Fibroblast of upper back skin (primary cell): ENCODE measurements at places on chromosomes 5 and 9.

- no peak for DNase-seq
These were observed 30.7 kb downstream of the DHX29 start for GRCh38 chr5:55276771-55277170.

DNA sequence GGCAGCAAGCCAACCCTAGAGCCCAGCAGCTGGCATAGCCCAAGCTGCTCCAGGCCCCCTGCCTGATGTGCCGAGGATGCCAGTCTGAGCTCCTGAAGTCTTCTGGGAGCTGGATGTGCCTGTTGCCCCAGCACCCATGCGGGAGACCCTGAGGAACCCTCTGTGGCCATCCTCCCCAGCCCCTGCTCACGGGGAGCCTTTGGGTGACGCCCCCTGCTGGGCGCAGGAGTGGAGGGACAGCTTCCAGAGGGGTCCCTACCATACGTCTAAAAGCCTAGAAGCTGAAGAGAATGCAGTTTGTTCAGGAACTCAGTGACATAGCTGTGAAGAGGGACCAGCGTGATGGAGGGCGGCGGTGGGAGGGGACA lies 33.1 kb upstream of the MVB12B start:
- no peak for DNase-seq

DNA sequence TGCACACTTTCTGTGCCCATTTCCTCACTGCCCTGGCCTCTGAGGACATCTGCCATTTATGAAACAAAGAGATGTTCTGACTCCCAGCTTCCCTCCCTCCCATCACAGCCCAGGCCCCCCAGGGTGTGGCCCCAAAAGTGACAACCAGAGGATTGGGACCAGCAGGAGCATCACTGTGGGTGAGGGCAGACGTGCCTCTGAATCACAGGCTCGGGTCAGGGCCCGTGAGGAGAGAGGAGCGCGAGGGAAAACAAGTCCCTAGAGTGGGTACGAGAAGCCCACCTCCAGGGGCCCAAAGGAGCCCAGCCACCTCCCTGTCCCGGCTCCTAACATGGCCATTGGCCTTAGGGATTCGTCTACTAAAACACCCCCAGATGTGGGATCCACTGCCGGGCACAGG lies 138.0 kb upstream of the FSTL4 start:
- no peak for DNase-seq

DNA sequence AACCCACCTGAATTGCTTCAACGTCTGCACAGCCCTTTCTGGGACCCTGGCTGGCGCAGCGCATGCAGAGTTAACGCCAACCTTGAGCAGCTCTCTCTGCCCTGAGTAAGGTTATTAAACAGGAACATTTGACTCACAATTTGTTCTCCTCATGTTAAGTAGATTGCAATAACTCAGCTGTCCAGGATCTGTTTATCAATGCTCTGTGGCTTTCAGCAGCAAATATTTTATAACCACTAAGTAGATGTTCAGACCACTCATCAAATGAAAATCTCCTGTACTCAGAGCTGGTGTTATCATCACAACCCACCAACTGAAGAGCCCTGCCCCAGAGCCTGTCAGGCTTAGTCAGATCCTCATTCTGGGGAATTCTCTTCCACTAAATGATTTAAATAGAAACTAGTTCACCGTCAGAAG lies 403.0 kb downstream of the ZNF608 start:
- peak; percentile 96 for DNase-seq

GRCh38 chr9:113574441-113575262 lies 111.1 kb downstream of the RGS3 start:
- no peak for DNase-seq

DNA sequence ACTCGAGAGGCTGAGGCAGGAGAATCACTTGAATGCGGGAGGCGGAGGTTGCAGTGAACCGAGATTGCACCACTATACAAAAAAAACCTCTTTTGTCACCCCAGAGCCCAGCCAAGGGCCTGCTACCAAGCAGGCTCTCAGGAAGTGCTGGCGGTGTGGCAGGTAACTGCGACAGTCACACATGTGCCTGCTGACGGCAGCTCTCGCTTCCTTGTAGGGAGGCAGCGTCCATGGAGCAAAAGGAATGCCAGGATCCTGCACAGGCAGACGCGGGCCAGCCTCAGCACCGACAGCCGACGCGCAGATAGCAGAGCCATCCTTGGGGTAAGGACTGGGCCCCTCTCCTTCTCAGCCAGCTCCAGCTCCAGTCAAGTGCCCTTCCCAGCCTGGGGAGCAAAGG lies 3.9 kb downstream of the LRRC8A start:
- no peak for DNase-seq

DNA sequence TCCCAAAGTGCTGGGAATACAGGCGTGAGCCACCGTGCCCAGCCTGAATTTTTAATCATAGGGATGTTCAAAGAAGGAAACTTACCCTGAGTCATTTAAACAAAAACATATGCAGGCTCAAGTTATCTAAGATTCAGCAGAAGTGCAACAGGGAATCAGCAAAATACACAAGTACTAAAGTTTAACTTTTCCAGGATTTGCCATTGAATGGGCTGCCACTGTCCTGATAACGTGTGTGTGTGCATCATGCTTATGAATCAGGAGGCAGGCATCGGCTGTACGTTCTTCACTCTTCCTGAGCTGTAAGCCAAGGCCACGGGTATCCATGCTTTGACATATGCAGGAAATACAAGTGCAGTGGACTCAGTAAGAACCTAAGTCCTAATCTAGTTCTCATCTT lies 48.8 kb upstream of the FST start:
- DNase-seq = peak; percentile 41

- DNase-seq = peak; percentile 96
These were observed 486.7 kb downstream of the RAB3C start for GRCh38 chr5:59069438-59070079.

GRCh38 chr9:14288433-14288832 lies 25.5 kb downstream of the NFIB start:
- no peak for DNase-seq

DNA sequence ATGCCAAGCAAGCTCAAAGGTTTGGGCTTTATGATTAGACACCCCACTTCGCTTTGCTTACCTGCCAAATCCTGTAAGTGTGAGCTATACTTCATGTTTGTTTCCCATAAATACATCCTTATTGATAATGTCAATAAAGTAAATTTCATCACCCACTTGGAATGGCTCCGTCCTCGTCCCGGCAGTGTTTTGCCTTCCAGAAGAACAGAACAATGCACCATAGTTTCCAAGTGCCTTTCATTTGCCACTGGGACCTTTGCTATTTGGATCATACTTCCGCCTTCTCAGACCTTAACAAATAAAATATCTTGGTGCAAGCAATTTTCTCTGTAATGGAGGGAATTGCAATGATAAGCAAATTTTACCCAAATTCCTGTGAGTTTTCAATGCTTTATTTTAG lies 229.3 kb downstream of the PIK3R1 start:
- DNase-seq = no peak

GRCh38 chr9:80957801-80958200 lies 731.5 kb downstream of the TLE1 start:
- DNase-seq = peak; percentile 51

DNA sequence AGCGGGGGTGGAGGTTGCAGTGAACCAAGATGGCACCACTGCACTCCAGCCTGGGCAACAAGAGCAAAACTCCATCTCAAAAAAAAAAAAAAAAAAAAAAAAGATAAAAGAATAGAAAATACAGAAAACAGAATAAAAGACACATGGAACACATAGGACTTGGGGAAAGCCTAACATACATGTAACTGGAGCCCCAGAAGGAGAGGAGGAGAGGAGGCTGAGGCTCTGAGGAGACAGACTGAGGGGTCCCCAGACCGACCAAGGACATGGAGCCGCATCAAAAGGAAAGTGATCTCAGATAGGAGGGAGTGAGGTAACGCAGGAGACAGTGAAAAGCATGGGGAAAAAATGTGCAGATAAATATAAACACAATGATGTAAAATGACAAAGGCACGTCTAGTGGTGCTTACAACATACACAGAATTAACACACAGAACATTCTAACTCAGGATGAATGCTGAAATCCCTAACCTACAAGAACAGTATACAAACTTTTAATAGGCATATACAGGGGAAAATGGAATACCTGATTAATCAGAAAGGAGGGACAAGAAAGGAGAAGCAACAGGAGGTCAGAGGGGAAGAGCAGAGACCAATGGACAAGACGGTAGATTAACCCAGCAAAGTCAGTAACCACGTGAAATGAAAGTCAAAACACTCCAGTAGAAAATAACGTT lies 65.2 kb upstream of the UBAC1 start:
- DNase-seq = no peak

DNA sequence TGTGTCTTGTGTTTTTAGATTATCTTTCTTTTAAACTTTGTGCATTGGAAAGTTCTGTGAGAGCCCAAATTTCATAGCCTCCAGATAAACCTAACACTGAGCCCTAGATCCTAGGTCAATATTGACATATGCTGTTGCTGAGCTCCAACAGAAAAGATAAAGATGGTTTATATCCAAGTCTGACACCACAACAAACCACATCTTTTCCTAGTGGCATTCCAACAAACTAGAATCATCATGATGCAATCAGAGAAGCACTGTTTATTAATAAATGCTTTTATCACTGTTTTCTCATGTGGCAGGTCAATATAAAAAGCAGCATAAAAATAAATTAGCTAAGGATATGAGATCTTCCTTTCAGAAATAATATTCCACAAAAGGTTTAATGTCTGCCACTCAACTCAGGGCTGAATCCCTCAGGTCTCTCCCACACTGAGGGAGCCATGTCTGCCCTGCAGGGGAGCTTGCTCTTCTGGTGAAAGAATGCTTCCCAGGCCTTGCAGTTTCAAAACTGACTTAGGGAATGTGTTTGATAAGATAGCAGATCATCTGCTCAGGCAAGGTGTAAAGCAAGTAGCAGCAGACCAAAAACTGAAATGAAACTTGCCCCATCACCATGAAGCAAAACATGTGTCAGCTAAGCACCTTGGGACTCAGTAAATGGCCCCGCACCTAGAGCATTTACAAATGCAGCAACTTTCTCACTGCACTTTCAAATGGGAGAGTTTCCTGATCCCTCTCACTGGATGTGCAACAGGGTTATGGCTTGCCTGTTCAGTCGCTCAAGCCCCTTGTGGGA lies 493.0 kb downstream of the AGTPBP1 start:
- peak; percentile 70 for DNase-seq

GRCh38 chr5:38448568-38449350 lies 107.7 kb downstream of the LIFR start:
- DNase-seq = no peak

DNA sequence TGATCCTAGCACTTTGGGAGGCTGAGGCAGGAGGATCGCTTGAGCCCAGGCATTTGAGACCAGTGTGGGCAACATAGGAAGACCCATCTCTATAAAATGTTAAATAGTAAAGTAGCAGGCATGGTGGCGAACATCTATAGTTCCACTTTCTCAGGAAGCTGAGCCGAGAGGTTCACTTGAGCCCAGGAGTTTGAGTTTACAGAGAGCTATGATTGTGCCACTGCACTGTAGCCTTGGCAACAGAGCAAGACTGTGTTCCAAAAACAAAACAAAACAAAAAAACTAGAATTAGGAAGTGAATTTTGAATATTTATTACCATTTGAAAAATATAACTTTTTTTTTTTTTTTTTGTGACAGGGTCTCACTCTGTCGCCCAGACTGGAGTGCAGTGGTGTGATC lies 26.8 kb upstream of the PAX5 start:
- no peak for DNase-seq

DNA sequence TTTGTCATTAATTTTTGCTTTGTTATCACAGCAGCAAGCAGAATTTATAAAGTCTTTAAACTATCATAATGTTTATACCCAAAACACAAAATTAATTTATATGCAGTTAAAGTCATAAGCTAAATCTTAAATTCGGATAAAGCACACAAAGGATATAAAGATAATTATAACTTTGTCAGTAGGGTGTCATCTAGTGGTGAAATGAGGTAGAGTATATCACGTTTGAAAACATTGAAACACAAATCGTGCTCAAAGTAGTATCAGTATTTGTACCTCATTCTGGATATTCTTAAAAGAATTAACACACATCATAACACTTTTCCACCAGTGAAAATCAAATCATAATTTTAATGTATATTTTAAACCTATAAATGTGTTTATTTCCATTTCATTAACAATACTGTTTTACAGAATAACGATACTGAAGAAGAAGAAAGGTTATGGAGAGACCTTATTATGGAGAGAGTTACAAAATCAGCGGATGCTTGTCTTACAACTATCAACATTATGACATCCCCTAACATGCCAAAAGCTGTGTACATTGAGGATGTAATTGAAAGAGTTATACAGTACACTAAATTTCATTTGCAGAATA lies 129.5 kb downstream of the NIPBL start:
- DNase-seq = peak; percentile 36

- peak; percentile 6 for DNase-seq
These were observed 31.8 kb downstream of the DMRT3 start for GRCh38 chr9:1008216-1008615.

DNA sequence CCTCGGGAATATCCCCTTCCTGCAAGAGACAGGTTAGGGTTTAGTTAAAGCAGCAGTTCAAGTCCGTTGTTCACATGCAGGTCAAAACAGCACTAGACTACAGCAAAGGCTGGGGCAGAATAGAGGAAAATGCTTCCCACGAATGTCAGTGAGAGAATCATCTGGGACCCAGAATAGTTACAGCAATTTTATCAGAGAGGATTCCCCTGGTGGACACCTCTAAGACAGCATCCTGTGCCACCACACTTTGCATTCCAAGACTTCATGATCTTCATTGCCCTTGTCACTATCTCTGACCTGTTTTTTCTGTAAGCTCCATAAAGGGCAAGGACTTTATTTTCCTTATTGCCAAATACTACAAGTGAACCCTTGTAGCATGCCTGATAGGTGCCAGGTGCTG lies 12.9 kb downstream of the GRXCR2 start:
- DNase-seq = no peak

- peak; percentile 97 for DNase-seq
These were observed 56.1 kb downstream of the SAXO1 start for GRCh38 chr9:18976709-18977531.

- DNase-seq = no peak
These were observed 84.1 kb downstream of the TLE1 start for GRCh38 chr9:81605170-81605670.

GRCh38 chr9:2178034-2178734 lies 163.0 kb downstream of the SMARCA2 start:
- DNase-seq = no peak

GRCh38 chr5:88657906-88658775 lies 224.8 kb downstream of the MEF2C start:
- no peak for DNase-seq

DNA sequence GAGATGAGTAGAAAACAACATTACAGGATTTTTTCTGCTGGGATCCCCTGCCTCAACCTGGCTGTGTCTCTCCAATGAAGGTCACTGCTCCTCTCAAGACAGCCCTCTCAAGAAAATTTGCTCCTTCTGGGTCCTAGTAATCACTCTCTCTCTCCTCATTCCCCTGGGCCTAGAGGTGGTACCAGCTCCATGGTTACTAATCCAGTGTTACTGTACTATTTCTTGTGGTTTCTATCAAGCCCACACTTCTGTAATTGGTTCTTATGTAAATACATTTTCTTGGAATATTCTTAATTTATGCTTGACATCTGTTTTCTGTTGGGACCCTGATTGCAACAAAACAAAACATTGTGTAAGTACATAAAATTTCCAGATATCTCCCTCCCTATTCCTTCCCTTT lies 123.8 kb upstream of the RORB start:
- DNase-seq = no peak
